ENCODE measurements at places on chromosomes 6 and 20.
A peak's percentile ranks its signal among the peaks of the same experiment; 100 is the strongest.

- DNase-seq: no peak
Measured at GRCh38 chr6:53813801-53814200, 19.0 kb downstream of the LRRC1 start.

DNA sequence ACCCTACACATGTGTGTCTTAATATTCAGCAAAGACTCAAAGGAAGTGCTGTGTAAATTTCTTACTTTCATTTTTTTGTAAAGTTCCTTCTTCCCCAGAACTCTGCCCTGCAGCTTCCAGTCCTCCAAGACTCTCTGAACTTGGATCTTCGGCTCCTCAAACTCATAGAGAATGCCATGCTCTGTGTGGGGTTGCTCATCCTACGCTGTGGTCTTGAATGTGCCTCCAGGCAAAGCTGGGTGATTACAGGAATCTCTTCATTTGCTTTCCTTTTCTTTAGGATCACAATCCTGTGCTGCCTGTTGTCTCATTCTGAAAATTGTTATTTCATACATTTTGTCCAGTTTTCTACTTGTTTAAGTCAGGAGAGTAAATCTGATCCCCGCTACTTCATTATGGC, 14.5 kb upstream of the CDC5L start:
- no peak for DNase-seq

DNA sequence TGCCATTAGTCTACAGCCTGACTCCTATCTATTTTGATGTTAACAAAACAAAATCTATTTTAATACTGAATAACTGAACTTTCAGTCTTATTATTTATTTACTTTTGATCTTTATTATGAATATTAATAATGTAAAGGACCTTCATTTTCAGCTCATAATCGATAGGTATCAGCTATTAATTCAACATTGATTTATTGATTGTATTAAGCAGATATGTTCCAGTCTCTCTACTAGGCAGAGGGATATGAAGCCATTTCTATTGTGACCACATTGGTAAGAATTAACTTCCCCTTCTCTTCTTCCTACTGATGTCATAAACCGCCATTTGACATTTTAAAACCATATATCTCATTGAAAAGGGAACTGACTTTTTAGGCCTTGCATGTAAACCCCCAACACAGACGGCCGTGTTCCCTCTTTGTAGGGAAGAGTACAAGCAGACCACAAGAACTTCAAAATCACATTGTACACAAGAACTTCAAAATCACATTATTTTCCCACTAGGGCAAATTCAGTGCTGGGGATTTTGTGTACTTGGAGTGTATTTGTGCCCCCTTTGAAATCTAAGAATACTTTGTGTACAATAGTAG, 69.5 kb upstream of the FABP7 start:
- peak; percentile 11 for DNase-seq

DNA sequence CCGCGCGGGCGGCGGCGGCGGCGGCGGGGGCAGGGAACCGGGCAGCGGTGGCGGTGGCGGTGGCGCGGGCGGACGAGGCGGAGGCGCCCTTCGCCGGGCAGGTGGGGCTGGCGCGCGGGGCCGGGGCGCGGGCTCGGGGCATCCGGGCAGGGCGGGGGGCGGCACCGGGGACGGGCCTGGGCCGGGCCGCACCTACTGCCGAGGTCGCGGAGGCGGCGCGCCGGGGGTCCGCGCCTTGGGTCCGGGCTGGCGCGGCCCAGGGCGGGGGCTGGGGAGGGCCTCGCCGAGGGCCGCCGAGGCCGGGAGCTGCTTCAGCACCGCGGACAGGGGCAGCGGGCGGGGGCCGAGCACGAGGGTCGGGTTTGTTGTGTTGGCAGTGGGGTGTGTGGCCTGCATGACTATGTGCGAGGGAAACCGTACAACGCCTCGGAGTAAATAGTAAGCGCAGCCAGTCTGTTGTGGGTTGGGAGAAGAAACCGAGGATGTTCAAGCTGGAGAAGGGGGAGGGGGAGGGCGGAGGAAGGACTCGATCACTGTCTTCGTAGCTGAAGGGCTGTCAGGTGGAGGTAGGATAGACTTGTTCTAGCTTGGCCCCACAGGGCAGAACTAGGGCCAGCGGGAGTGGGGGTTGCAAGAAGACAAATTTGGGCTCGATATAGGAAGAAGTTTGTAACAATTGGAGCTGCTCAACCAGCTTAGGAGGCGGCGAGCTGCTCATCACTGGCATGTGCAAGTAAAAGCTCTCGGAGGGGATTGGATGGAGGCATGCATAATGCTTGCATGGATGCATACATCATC, 593 bp downstream of the MMP24 start:
- DNase-seq: peak; percentile 16

DNA sequence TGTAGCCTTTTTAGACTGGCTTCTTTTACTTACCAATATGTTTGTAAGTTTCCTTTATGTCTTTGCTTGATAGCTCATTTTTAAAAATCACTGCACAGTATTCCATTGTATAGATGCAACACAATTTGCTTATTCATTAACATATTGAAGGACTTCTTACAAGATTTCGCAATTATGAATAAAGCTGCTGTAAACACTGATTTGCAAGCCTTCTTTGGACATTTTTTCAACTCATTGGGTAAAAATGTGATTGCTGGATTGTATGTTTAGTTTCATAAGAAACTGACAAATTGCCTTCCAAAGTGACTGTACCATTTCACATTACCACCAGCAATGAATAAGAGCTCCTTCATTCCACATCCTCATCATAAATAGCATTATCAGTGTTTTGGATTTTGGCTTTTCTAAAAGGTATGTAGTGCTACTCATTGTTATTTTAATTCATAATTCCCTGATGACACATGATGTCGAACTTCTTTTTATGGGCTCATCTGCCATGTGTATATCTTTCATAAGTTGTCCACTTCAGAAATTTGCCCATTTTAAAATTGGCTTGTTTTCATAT, 80.7 kb downstream of the TFAP2B start:
- no peak for DNase-seq

DNA sequence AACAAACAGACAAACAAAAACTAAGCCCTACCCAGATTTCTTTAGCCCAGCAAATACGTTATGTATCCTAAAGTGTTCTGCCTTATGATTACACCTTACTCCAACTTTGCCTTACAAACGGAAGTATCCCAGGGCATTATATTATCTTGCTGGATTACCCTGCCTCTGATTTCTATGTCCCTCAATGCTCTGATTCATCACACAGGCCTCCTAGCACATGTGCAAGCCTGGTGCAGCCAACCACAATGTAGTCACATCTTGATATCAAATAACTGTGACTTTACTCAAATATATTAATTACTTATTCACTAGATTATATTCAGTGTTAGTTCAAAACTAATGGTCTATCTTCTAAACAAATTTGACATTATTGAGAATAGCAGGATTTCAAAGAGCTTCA, 598.6 kb downstream of the TBC1D32 start:
- no peak for DNase-seq

DNA sequence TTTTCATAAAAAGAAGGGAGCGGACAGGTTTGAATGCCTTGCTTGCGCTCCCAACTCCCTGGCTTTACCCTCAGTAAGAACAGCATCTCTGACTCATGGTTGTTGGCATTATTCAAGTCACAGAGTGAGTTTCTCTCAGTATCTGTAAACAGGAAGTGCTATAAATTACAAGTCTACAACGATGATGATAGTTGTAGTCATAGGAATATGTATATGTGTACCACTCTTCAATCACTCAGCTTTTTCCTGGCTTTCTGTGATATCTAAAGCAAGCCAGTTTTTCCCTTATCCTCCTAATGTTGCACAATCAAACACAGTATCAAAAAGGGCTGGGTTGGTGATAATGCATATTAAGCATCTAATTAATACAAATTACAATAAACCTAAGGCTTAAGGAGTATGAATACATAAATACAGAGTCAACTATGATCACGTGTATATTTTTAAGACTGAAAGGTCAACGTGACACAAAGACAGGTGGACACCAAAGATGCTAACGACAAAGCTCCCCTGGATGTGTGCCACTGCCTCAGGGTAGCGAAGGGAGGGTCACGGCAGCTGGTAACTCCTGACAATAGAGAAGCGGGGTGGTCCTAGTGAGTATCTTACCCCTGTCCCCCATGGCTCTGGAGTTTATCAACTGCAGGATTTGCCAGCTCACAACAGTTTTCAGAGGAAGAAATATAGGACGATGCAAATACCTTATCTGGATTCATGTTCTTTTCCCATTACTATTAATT, 202.8 kb downstream of the BTBD9 start:
- no peak for DNase-seq

GRCh38 chr6:33424855-33425667, 5.2 kb downstream of the SYNGAP1 start:
- no peak for DNase-seq

DNA sequence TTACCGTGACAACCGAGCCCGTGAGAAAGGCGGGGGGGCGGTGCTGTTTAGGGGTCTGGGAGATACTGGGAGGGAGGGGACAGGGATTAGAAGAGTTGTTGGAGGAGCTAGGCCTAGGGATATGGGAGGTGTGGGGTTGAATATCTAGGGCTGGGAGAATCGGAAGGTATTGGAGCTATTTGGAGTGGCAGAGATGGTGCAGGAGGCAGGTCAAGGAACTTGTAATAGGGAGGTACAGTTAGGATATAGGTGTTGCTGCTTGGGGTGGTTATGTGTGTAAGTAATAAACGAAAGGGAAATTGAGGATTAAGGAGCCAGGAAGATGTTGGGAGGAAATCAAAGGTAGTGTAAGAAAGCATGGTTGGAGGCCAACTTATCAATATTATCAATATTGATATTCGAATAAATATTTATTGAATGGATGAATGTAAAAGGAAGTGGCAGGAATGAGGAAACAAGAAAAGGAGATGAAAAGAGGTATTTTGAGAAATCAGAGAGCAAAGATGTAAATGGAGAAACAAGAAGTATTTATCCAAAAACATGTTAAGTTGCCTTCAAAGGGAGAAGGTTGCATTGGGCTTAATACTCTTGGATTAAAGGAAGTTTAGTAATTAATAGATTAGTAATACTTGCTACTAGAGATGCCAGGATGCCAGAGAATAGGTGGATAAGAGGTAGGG, 602 bp downstream of the PPP1R11 start:
- no peak for DNase-seq

- peak; percentile 80 for DNase-seq
Measured at GRCh38 chr6:125746731-125747588, 2.5 kb upstream of the HEY2 start.

DNA sequence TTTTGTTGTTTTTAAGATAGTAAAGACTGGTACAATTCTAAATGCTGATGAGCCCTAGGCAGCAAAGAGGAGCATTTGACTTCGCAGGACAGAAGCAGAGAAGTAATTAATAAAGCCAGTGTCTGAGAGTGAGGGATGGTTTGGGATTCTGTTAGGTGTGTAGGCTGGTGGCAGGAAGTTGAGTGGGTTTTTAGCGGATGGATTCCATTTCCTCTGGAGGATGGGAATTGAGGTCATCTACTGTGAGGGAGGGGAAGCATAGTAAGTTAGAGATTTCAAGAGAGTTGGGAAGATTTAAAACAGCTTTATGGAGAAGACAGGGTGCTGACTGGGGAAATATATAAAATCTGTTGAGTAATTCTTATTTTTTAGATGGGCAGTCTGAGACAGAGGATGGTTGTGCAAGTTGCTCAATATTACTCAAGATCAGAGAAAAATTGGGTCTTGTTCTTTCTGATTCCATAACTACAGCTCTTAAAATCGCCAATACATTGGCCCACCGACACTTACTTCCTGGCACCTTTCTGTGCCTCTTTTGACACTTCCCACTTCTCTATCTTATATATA, 48.8 kb downstream of the PRL start:
- no peak for DNase-seq

GRCh38 chr6:93447874-93448273, 28.5 kb upstream of the EPHA7 start:
- DNase-seq: no peak

DNA sequence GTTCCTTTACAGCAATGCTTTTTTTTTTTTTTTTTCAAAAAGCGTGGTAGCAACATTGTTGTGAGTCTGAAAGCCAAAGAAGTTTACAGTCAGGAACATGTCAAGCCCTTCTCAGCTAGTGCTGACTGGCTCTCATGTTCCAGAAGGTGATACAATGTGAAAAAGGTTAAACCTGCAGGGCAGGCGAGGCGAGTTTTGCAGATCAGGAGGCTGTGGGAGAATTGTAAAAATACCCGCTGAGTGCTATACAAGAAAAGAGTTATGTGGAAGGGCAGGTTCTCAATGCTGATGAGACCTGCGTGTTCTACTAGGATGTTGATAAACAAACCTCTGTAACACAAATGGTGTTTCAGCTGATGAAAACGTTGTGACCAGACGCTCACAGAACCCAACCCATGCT, 30.9 kb upstream of the RPP40 start:
- no peak for DNase-seq

GRCh38 chr6:100163035-100163434, 169.0 kb upstream of the MCHR2 start:
- DNase-seq: no peak

- no peak for DNase-seq
Measured at GRCh38 chr6:18254793-18255192, 9.5 kb downstream of the DEK start.

DNA sequence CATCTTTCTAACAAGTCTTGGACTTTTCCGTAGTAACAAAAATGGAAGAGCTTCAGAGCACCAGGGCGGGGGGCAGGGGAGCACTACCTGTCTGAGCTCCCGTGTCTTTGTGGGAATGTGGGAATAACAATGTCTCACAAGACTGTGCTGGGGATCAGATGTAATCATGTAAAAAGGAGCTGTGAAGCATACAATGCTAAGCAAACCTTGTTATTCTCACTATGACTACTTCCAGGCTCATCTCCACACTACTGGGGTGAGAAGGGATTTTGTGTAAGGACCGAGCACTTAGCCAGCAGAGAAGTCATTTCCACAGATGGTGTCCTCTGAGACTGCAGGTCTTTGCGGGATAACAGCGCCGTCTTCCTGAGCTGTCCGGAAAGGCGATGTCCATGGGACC, 27.1 kb downstream of the PRR18 start:
- DNase-seq: peak; percentile 69

DNA sequence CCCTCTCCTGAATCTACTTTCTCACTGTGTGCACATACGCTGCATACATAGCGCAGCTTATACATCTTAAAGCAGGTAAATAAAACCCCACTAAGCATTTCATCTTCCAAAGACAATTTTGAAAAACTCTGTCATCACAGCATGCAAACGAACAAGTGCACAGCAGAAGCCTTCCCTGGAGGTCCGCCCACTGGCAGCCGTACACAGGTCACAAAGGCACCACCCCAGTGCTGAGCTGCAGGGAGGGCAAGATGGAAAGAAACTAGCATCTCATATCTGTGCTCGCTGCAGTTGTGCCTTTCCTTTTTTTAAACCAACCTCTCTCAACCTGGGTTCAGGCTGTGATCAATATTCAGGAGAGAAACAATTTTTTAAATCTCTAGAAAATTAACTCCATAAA, 73.3 kb downstream of the HUS1B start:
- DNase-seq: no peak

DNA sequence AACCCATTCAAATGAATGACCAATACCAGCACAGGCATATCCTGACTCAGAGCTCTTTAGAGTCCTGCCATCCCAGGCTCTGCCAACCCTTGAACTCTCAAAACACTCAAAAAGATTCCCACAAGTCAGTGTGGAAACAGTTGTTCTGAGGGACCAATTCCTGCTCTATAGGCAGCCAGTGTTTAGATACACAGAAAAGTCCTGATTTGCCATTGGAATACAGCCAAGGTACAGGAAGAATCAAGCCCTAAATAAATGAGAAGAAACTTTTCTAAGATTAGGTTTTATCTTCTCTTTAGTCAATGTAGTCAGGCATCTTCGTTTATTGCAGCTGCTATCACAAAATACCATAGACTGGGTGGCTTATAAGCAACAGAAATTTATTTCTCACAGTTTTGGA, 626.8 kb upstream of the ARID1B start:
- DNase-seq: no peak
